HT1080 (cell line): ENCODE measurements at places on chromosomes 1 and 21. TPM values are rescaled to one million over a fixed set of nuclear protein-coding genes. Genes with fewer than 3 reads are reported as not detected.

The CENPF gene
- total RNA-seq: 67.4 and 85.6 TPM in 2 replicates

The DNAH14 gene
- 20.8 and 21.5 TPM in 2 replicates for total RNA-seq

The PADI4 gene
- 0.05 and 0.13 TPM in 2 replicates for total RNA-seq

The PDZK1IP1 gene
- not detected in 2 replicates for total RNA-seq

The LCE1D gene
- total RNA-seq: not detected in 2 replicates

The GJB3 gene
- not detected in 2 replicates for total RNA-seq

The OLIG2 gene
- total RNA-seq: not detected in 2 replicates

The CELA2A gene
- not detected in 2 replicates for total RNA-seq

The ST7L gene
- total RNA-seq: 19.3 and 23.3 TPM in 2 replicates

The PALMD gene
- 0.23 and 0.63 TPM in 2 replicates for total RNA-seq

The PCP4 gene
- not detected in 2 replicates for total RNA-seq

The TAS1R1 gene
- total RNA-seq: not detected in 2 replicates

The RPL11 gene
- 2,017 and 2,289 TPM in 2 replicates for total RNA-seq

The SUSD4 gene
- 0.58 and 1.0 TPM in 2 replicates for total RNA-seq

The C1orf87 gene
- total RNA-seq: not detected in 2 replicates

The EEIG2 gene
- 7.6 and 7.8 TPM in 2 replicates for total RNA-seq

The KRTAP12-4 gene
- not detected in 2 replicates for total RNA-seq

The ILDR2 gene
- 8.3 and 15.4 TPM in 2 replicates for total RNA-seq

The TACSTD2 gene
- not detected in 2 replicates for total RNA-seq

The TRIM63 gene
- not detected in 2 replicates for total RNA-seq

The PLPP3 gene
- 7.5 and 10.4 TPM in 2 replicates for total RNA-seq

The THEMIS2 gene
- not detected in 2 replicates for total RNA-seq

The RRP1 gene
- 31.7 and 34.0 TPM in 2 replicates for total RNA-seq

The TCHHL1 gene
- not detected in 2 replicates for total RNA-seq

The CNR2 gene
- total RNA-seq: not detected in 2 replicates

The KRTAP13-2 gene
- not detected in 2 replicates for total RNA-seq

The TPTE gene
- 1.4 and 1.7 TPM in 2 replicates for total RNA-seq

The GUCA2A gene
- 0.69 TPM in 1 of 2 replicates, not detected in the other for total RNA-seq

The USH2A gene
- total RNA-seq: under 0.01 and 0.02 TPM in 2 replicates

The KIAA1614 gene
- 0.11 and 0.40 TPM in 2 replicates for total RNA-seq

The NID1 gene
- total RNA-seq: 15.7 and 17.5 TPM in 2 replicates

The SPATA21 gene
- total RNA-seq: not detected in 2 replicates

The PTPN14 gene
- total RNA-seq: 47.5 and 63.0 TPM in 2 replicates

The PTPRU gene
- total RNA-seq: 37.5 and 40.1 TPM in 2 replicates

The S100A2 gene
- 79.0 and 143 TPM in 2 replicates for total RNA-seq

The ERICH3 gene
- 0.05 TPM in 1 of 2 replicates, not detected in the other for total RNA-seq

The EPHA8 gene
- total RNA-seq: not detected in 2 replicates

The MARK1 gene
- total RNA-seq: 2.0 and 3.1 TPM in 2 replicates

The EPHA10 gene
- 0.06 TPM in 1 of 2 replicates, not detected in the other for total RNA-seq

The KDF1 gene
- not detected in 2 replicates for total RNA-seq

The AZIN2 gene
- 2.3 and 5.5 TPM in 2 replicates for total RNA-seq

The CASQ2 gene
- not detected in 2 replicates for total RNA-seq

The NR1I3 gene
- total RNA-seq: not detected in 2 replicates

The LRRC53 gene
- total RNA-seq: not detected in 2 replicates

The AGT gene
- total RNA-seq: 0.10 and 0.40 TPM in 2 replicates

The ANGPTL1 gene
- not detected in 2 replicates for total RNA-seq

The CRP gene
- not detected in 2 replicates for total RNA-seq

The NGF gene
- 0.84 and 0.88 TPM in 2 replicates for total RNA-seq

The FMOD gene
- total RNA-seq: 0.20 TPM in 1 of 2 replicates, not detected in the other

The NLRP3 gene
- total RNA-seq: 10.3 TPM in 2 replicates

The KISS1 gene
- total RNA-seq: not detected in 2 replicates

The CD1C gene
- not detected in 2 replicates for total RNA-seq

The CYP4B1 gene
- total RNA-seq: not detected in 2 replicates

The KIF17 gene
- 0.06 and 0.47 TPM in 2 replicates for total RNA-seq

The ATP8B2 gene
- total RNA-seq: 126 and 169 TPM in 2 replicates

The RNU1-4 gene
- total RNA-seq: under 0.01 TPM in 1 of 2 replicates, not detected in the other
